Globus pallidus (tissue), 1 donor: ENCODE measurements at places on chromosomes 7 and 10.

DNA sequence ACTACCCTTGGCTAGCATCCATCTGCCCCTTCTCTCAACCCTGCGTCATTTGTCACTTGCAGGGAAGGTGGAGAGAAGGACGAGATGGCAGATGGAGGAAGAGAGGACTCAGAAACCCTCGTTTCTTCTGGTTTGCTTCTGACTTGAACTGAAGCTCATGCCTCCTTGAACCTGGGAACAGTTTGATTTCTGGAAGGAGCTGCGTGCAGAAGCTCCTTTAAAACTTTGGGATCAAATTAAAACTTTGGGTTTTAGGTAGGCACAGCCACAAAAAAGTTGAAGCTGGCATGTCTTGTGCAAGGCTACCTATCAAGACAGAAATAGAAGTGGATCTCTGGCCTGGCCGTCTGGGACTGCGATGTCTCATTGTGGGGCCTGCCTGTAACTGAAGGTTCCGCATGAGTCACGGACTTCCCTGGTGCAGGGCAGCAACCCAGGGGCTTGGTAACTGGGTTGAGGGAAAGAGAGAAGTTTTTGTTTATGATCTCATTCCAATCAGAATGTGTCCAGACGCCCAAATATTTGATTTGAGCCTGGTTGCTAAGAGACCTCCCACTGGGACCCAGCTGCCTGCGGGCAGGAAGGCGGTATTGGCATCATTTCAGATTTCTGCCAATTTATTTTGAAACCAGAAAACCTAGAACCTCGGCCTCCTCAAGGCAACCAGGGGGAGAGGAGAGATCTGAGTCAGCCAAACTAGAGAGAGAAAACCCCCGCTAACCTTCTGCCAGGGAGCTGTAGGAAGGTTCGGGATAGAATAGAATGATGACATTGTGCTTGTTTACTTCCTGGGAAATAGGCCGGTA lies 15.8 kb upstream of the CAMK1D start:
- no peak for DNase-seq

GRCh38 chr7:41730161-41730560 lies 27.3 kb upstream of the INHBA start:
- no peak for DNase-seq

DNA sequence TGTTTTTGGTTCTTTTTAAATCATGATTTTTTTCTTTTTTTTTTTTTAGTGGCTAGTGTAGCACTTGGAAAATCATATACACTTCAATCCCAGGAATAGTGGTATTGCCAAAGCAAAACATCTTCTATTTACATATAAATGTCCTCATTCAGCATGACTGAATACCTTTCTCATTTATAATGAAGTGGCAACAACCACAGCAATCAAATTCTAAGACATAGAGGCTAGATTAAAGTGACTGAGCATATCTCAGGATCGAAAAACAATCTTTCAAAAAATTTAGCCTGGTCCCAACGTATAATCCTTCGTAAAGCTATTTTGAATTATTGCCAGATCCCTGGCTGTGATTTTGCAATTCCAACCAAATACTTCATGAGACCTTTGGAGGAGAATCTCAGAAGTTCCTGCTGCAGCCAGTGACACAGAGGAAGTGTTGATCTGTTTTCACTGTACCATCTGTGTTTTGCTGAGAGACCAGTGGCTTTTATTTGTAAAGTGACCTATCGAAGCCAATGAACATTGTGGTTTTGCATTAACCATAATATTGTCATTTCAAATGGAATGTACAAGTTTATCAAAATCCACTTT lies 29.8 kb upstream of the SP8 start:
- no peak for DNase-seq

DNA sequence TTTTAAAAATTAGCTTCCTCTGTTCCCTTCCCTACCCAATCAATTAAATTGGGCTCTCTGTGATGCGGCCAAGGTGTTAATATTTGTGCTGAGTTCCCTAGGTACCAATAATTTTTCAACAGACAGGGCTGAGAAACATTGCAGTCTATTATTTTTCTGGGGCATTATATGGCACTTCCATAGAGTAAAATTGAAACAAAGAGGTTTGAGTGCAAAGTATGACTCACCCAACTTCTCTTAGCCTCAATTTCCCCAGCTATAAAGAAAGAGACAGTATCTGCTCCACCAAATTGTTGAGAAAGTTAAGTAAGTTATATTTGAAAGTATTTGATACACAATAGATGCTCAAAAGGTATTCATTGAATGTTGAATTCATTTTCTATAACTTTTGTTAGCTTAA lies 74.9 kb downstream of the TES start:
- no peak for DNase-seq

DNA sequence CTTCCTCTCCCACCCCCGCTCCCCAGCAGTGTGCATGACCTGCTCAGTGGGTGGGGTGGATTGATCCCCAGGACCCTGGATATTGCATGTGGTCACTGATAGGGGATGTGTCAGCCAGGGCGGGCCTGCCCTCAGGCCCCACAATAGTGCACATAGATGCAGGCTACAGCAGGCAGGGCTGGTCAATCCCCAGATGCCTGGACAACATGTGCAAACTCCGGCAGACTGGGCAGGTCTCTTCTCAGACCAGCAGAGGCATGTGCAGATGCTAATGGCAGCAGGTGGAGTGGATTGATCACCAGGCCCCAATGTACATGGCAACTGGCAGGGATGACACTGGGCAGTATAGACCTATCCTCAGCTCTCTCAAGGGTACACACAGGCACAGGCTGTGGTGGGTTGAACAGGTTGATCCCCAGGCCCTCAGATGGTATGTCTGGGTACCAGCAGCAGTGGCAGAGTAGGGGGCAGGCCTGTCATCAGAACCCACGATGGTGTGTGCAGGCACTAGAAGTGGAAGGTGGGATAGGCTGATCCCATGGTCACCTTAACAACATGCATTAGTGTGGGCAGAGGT lies 98.6 kb downstream of the LANCL2 start:
- no peak for DNase-seq

- no peak for DNase-seq
Observed at GRCh38 chr7:125462615-125463014, 533.0 kb upstream of the POT1 start.

DNA sequence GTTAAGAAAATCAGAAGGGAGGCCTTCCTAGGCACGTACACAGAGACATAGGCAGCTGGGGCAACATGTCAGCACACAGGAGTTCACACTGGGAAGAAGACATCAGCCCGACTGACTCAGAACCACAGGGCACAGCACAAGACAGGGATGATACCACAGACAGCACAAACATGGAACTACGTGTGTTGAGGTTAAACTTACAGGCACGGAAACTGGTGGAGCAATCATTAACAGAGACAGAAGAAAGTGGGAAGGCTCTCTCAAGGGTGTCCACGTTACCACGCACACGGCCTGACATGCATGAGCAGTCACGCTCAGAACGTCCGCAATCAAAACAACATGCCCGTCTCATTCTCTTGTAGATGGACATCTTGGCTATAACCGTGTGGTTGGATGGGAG lies 636.4 kb downstream of the KCNMA1 start:
- DNase-seq, result no peak

DNA sequence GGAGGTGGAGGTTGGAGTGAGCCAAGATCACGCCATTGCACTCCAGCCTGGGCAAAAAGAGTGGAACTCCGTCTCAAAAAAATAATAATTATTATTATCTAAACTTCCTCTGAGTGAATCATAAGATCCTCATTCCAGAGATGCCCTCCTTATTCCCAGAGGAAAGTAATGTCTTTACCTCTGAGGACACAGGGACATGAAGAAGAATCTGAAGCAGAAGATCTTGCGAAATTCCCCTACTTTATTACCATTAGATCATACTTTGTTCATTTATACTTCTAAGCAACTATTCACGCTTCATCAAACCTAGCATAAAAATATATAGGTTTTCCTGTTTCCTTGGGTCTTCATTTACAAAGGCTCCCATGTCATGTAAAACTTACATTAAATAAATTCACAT lies 143.1 kb downstream of the ETV1 start:
- no peak for DNase-seq

DNA sequence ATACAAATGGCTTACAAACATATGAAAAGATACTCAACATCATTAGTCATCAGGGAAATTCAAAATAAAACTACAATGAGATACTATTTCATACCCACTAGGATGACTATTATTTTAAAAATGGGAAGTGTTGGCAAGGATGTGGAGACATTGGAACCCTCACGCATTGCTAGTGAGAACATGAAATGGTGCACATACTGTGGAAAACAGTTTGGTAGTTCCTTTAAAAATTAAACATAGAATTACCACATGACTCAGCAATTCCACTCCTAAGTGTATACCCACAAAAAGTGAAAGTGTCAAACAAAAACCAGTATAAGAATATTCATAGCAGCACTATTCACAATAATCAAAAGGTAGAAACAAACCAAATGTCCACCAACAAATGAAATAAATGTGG lies 48.5 kb upstream of the SHTN1 start:
- no peak for DNase-seq

DNA sequence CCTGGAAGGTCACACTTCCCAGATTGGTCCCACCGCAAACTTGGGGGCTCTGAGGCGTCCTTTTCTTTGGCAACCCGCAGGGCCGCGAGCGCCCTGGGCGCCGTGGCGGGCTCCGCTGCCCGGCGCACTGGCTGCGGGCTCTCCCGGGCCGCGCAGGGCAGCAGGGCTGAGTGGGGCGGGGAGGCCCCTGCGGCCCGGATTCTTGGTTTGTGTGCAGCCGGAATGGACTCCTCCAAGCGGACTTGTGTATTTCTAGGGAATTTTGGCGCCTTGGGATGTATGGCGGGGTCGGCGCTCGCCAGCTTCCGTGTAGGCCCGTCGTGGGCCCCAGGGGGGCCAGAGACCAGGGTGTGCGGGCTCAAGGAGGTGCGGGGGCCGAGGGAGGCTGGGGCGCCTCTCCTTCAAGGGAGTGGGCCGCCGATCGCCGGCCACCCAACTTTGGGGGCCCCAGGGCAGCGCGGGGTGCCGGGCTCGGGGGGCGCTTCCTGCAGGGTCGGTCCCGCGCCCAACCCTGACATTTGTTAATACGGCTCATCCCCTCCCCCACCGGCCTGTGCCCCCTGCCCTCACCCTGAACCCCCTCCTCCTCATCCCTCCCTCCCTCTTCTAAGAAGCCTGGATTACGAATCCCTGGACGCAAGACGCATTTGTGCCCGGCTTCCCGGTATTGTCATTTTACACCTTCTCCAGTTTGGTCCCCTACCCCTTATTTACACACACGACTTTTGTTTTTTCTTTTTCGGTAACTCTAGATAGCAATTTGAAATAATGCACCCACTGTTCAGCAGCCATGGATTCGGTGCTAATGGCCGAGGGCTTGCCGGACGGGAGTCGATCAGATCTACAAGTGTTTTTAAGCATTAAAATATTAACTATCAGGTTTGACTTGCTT lies 2.5 kb downstream of the TCF7L2 start:
- DNase-seq, result peak; percentile 33

GRCh38 chr10:129328546-129328945 lies 138.5 kb upstream of the MGMT start:
- DNase-seq, result no peak

- no peak for DNase-seq
Observed at GRCh38 chr7:28759475-28759971, 198.6 kb downstream of the TRIL start.

GRCh38 chr10:26520575-26520974 lies 82.4 kb downstream of the APBB1IP start:
- DNase-seq, result no peak

DNA sequence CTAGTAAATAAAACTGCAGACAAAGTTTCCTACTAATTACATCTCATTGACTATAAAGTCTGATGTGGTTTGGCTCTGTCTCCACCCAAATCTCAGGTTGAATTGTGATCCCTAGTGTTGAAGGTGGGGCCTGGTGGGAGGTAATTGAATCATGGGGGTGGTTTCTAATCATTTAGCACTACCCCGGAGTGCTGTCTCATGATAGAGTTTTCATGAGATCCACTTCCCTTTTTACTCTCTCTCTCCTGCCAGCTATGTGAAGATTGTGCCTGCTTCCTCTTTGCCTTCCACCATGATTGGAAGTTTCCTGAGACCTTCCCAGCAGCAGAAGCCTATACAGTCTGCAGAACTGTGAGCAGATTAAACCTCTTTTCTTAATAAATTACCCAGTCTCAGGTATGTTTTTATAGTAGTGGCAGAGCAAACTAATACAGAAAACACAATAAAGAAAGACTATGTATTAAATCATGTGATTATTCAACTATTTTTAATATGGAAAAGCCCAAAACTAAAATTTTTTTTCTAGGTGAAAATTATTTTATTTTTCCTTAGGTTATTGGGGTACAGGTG lies 232.1 kb downstream of the FZD1 start:
- peak; percentile 5 for DNase-seq

DNA sequence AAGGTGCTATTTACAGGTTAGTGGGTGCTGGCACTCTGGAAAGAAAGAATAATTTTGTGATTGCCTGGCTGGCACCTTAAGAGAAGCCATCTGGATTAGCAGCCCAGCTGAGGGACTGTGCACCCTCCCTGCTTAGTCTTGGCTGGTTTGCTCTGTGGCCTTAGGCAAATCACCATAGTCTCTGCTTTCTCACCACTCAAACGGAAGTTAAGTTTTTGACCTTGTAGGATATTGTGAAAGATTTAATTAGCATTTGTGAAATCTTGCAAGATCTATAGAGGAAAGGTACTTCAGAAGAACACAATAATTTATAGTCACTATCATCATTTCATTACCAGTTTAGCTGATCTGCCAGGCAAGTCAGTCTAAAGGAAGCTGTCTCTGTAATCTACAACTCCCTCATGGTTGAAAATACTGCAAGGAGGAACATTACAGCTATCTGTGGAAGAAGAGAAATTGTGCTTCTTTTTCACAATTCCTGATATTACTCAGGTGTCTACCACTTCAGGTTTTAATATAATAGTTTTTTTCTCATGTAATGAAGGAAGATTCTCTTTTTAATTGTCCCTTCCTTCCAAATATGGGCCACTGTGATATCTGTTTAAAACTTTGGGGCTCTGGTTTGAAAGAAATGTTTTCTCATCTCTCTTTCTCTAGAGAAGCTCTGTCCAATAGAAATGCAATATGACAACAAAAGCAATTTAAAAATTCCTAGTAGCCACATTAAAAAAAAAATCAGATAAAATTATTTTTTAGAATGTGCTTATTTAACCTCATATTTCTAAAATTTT lies 219.6 kb downstream of the PTEN start:
- DNase-seq, result no peak

DNA sequence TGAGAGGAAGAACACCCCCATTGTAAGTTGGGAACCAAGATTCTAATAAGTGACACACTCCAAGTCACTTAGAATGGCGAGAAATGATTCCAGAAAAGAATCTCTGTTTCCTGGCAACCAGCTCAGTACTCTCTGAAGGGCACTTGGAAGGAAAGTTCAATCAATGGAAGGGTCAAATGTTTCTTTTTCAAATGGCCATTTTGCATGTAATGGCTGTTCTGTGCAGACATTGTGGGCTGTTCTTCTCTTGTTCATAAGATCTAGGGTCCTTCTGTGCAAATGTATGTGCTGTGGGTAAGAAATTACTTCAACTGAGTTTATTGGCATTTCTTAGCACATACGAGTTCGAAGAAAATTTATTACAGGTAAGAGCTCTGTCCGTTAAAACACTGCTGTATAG lies 145.3 kb downstream of the EVX1 start:
- no peak for DNase-seq

- no peak for DNase-seq
Observed at GRCh38 chr7:140031364-140031763, 31.4 kb downstream of the PARP12 start.
